Activated CD4-positive, alpha-beta T cell treated with anti-CD3 and anti-CD28 coated beads, Interleukin-2, amount 10 ng/mL, durations not matched to agents 24 days and 14 days (primary cell): ENCODE measurements at places on chromosomes 11 and 22. TPM values are rescaled to one million over a fixed set of nuclear protein-coding genes. Genes with fewer than 3 reads are reported as not detected.
A peak's percentile ranks its signal among the peaks of the same experiment; 100 is the strongest.

- H3K4me3 ChIP-seq: no peak overlapping the region
- H3K27me3 ChIP-seq: peaks cover 21% of the 10 kb centered on the region
- H3K36me3 ChIP-seq: no peaks in the 10 kb centered on the region
- H3K27ac ChIP-seq: no peak overlapping the region
- peak; percentile 76 for DNase-seq
Measured at GRCh38 chr22:32106930-32107329, 52.2 kb downstream of the C22orf42 start.

- H3K27me3 ChIP-seq: no peaks in the 10 kb centered on the region
- H3K4me3 ChIP-seq: no peak overlapping the region
- no peak overlapping the region for H3K27ac ChIP-seq
- DNase-seq: no peak
- H3K36me3 ChIP-seq: no peaks in the 10 kb centered on the region
Measured at GRCh38 chr11:92251980-92252379, 27.4 kb downstream of the FAT3 start.

DNA sequence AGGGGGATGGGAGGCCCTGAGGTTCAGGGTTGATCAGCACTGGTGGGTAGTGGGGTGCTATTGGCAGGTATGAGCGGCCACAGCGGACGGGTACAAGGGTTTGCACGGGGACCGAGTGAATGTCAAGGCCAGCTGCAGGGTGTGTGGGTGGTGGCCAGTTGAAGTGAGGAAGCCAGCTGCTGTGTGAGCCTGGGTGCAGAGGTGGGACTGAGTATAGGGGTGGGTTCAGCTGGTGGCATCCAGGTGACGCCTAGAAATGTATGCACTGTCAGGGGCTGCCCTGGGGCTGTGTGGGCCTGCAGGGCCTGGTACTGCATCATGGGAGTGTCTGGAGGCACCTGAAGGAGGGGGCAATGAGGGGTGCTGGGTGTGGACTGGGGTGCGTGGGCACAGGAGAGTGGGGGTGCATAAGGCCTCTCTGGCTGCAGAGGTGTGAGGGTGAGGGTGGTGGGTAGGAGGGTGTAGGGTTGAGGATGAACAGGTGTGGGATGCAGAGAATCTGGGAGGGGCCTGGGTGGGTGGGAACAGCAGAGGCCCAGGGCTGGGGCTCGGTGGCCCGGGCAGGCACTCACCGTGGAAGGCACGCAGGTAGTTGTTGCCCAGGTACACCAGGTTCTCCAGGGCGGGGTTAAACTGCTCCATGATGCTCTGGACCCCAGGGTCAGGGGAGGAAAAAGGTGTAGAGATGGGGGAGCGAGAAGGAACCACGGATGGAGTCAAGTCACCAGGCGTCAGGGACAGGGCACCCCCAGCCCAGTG is 1.7 kb downstream of the BAIAP2L2 start:
- H3K27ac ChIP-seq: no peak overlapping the region
- no peak overlapping the region for H3K4me3 ChIP-seq
- no peak for DNase-seq
- H3K27me3 ChIP-seq: no peaks in the 10 kb centered on the region
- H3K4me1 ChIP-seq: peaks cover 6% of the 10 kb centered on the region
- H3K36me3 ChIP-seq: no peaks in the 10 kb centered on the region

The ANO1 gene
- not detected in 2 replicates for total RNA-seq

DNA sequence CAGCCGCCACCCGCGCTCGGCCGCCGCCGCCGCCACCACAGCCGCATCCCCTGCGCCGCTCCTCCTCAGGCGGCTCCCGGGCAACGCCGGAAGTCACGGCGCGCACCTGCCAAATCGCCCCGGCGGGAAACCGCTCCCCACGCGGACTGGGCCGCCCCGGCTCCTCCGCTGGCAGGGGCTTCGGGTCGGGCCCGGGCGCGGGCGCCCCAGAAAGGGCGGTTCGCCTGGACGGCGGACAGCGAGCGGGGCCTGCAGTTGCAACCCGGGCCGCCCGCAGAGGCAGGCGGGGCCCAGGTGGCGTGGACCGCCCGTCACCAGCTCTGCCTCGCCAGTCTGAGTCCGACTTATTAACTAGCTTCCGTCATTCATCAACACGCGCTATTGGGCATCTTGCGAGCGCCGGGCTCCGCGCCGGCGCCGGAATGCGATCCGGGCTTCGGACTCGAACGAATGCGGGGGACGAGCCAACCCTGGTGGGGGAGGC is at the start of gene HIRA:
Gene HIRA, minus strand, starts transcription at position 85 of the 484 bp plus-strand sequence. CDS start 257 bp downstream, outside the sequence.
- peak within 1 kb of the TSS; percentile 92 for H3K4me3 ChIP-seq
- peaks cover 38% of the 10 kb centered on the region for H3K4me1 ChIP-seq
- H3K36me3 ChIP-seq: peaks cover 33% of the 10 kb centered on the region
- H3K27me3 ChIP-seq: no peaks in the 10 kb centered on the region

- H3K4me3 ChIP-seq: no peak overlapping the region
- H3K36me3 ChIP-seq: peaks cover 10% of the 10 kb centered on the region
- DNase-seq: peak; percentile 50
- H3K27ac ChIP-seq: no peak overlapping the region
- H3K4me1 ChIP-seq: no peaks in the 10 kb centered on the region
Measured at GRCh38 chr11:2662430-2663299, 37.1 kb downstream of the KCNQ1OT1 start.

GRCh38 chr11:89463266-89463780 is 27.9 kb downstream of the NOX4 start:
- no peak for DNase-seq
- H3K27me3 ChIP-seq: no peaks in the 10 kb centered on the region
- H3K27ac ChIP-seq: no peak overlapping the region

- H3K36me3 ChIP-seq: peaks cover 4% of the 10 kb centered on the region
- H3K27ac ChIP-seq: no peak overlapping the region
- DNase-seq: no peak
- no peak overlapping the region for H3K4me3 ChIP-seq
- H3K27me3 ChIP-seq: no peaks in the 10 kb centered on the region
- H3K4me1 ChIP-seq: peaks cover 2% of the 10 kb centered on the region
Measured at GRCh38 chr11:75023446-75024067, 34.8 kb downstream of the NEU3 start.

DNA sequence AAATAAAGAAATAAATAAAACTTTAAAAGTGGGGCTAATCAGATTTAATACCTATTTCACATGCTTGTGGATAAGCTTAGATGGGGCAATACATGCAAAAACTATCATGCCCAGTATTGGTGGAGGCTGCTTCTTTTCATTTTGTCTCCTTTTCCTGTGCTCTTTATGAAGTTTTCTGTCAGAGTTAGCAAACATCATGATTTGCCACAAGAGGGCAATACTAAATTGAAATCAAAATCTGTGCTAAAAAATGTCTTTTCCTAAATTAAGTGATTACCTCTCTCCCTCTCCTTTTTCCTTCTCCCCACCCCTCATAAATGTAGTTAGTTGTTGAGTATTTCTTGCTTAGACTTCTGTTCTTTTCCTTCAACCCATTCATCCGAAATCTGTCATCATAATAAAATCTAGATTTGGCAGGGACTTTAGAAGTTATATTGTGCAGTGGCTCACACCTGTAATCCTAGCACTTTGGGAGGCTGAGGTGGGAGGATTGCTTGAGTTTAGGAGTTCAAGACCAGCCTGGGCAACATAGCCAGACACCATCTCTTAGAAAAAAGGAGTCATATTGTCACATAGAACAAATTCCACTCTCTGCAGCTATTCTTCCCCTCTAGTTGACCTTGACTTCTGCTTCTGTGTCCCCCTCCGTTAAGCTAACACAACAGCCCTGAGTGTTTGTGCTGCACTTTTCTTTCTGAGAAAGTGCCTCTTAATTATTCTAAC is 4.7 kb upstream of the ARHGAP42 start:
- DNase-seq: no peak
- no peaks in the 10 kb centered on the region for H3K36me3 ChIP-seq
- no peak overlapping the region for H3K27ac ChIP-seq
- no peak overlapping the region for H3K4me3 ChIP-seq
- H3K4me1 ChIP-seq: peaks cover 7% of the 10 kb centered on the region
- H3K27me3 ChIP-seq: peaks cover 14% of the 10 kb centered on the region

The APOC3 gene
- total RNA-seq: not detected in 2 replicates

- no peak overlapping the region for H3K4me3 ChIP-seq
- DNase-seq: peak; percentile 82
- no peaks in the 10 kb centered on the region for H3K36me3 ChIP-seq
- H3K27me3 ChIP-seq: no peaks in the 10 kb centered on the region
Measured at GRCh38 chr11:110376711-110377324, 52.9 kb upstream of the FDX1 start.

The IFITM1 gene
- total RNA-seq: 241 and 256 TPM in 2 replicates

DNA sequence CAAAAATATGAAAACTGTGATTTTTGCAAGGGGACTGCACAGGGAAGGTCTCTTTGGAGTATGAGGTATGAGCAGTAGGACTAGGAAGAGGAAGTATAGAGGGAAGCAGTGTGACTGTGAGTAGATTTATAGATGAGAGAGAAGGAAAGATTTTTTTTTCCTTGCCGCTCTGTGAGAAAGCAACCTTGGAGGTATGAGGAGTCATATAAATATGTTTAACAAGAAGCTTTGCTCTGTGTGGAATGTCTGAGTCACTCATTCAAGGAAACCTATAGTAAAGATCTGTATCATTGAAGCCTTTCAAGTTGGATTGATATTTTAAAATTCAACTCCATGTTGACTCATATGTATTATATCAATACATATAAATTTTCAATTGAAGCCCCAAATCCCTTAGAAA is 26.2 kb downstream of the DNHD1 start:
- DNase-seq: no peak
- H3K4me1 ChIP-seq: peaks cover 33% of the 10 kb centered on the region
- H3K36me3 ChIP-seq: peaks cover 50% of the 10 kb centered on the region
- H3K27me3 ChIP-seq: no peaks in the 10 kb centered on the region
- no peak overlapping the region for H3K4me3 ChIP-seq

The IFITM10 gene
- total RNA-seq: 0.12 and 0.14 TPM in 2 replicates

The OR52A1 gene
- total RNA-seq: not detected in 2 replicates

The APOBEC3H gene
- 5.8 and 7.6 TPM in 2 replicates for total RNA-seq

- peaks cover 11% of the 10 kb centered on the region for H3K4me1 ChIP-seq
- no peak overlapping the region for H3K27ac ChIP-seq
- H3K36me3 ChIP-seq: peaks cover 13% of the 10 kb centered on the region
- DNase-seq: peak; percentile 82
- no peak overlapping the region for H3K4me3 ChIP-seq
Measured at GRCh38 chr11:6413791-6414201, 5.1 kb downstream of the APBB1 start.

The JRKL gene
- 9.9 and 11.9 TPM in 2 replicates for total RNA-seq

DNA sequence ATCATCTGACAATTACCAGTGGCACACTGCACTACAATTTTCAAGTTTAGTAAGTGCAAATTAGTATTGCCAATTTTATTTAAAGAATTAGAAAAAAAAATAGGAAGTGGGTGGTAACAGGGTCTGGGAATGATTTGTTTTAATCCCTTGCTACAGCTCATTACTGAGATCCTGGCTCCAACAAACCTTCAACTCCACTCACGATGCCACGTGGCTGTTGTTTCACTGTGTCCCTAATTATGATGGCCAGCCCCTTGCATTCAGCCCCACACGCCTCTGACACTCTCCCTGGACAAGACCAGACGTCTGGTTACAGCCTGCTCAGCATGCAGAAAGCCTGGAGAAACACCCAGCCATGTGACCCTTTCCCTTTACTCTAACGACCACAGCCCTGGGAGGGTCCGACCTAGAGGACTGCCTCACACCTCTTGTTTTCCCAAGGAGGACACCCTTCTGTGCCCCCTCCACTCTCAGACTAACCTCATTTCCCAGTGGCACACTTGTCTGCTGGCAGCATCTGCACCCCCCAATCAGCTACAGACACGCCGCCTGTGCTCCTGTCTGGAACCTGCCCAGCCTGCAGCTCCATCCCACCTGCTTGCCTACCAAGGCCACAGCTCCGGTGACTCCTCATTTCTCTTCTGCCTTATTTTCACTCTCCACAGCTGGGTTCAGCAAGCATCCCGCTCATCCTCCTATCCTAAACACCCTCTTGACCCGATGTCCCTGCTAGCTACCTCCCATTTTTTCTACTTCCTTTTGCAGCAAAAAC is 18.5 kb upstream of the SLC25A1 start:
- no peak overlapping the region for H3K4me3 ChIP-seq
- no peak overlapping the region for H3K27ac ChIP-seq
- DNase-seq: no peak
- no peaks in the 10 kb centered on the region for H3K36me3 ChIP-seq
- H3K27me3 ChIP-seq: peaks cover 8% of the 10 kb centered on the region
- H3K4me1 ChIP-seq: peaks cover 9% of the 10 kb centered on the region

- no peak overlapping the region for H3K4me3 ChIP-seq
- H3K36me3 ChIP-seq: no peaks in the 10 kb centered on the region
- H3K27me3 ChIP-seq: no peaks in the 10 kb centered on the region
- H3K27ac ChIP-seq: no peak overlapping the region
- no peaks in the 10 kb centered on the region for H3K4me1 ChIP-seq
Measured at GRCh38 chr11:5291207-5291838, 10.4 kb downstream of the OR51B4 start.

The TSG101 gene
- 39.6 and 43.5 TPM in 2 replicates for total RNA-seq

GRCh38 chr11:111582881-111583280 is 19.4 kb upstream of the SIK2 start:
- no peak overlapping the region for H3K4me3 ChIP-seq
- H3K27me3 ChIP-seq: peaks cover 2% of the 10 kb centered on the region
- no peak for DNase-seq

DNA sequence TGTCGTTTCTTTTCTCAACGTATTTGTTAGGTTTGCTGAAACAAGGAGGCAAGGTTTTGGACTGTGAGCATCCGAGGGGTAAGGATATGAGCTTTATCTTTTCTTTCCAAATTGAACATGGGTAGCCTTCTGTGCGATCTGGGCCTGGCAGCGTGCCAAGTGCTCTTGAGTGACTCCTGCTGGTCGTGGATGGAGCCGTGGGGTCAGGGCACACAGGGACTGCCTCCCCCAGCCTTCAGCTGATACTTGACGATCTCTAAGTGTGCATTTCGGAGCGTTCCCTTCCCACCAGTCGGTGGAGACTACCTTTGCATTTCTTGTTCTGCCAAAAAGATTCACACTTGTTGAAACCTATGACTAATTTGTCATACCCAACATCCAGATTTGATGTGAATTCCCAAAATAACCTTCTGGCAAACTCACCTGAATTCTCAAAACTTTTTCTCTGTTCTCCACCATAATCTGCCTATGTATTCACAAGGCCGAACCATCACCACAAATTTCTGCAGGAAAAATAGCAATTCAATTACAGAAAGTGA is 40.1 kb upstream of the CLMP start:
- peaks cover 36% of the 10 kb centered on the region for H3K4me1 ChIP-seq
- peaks cover 10% of the 10 kb centered on the region for H3K27me3 ChIP-seq
- no peak overlapping the region for H3K27ac ChIP-seq
- peak; percentile 78 for DNase-seq
- no peak overlapping the region for H3K4me3 ChIP-seq
- H3K36me3 ChIP-seq: peaks cover 6% of the 10 kb centered on the region

DNA sequence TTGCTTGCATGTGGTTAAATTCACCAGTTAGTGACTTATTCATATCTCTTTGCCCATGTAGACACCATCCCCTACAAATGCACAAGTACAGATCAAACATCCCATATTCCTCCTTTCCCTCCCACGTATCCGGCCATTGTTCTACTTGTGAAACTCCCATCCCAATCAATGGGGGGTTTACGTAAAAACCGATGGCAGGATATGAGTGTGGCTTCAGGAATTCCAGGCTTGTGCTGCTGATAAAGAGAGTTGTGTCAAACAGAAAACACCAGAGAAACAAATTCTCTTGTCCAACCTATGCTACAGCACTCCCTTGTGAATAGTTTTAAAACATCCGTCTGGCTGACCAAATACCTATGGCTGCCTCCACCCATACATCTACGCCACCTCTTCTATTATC is 15.5 kb downstream of the FLI1 start:
- peaks cover 62% of the 10 kb centered on the region for H3K4me1 ChIP-seq
- H3K27me3 ChIP-seq: no peaks in the 10 kb centered on the region
- H3K27ac ChIP-seq: no peak overlapping the region
- no peak overlapping the region for H3K4me3 ChIP-seq
- DNase-seq: no peak
- H3K36me3 ChIP-seq: peaks cover 59% of the 10 kb centered on the region

The CNGA4 gene
- total RNA-seq: not detected in 2 replicates
